ENCODE measurements at places on chromosomes 7 and 10.

DNA sequence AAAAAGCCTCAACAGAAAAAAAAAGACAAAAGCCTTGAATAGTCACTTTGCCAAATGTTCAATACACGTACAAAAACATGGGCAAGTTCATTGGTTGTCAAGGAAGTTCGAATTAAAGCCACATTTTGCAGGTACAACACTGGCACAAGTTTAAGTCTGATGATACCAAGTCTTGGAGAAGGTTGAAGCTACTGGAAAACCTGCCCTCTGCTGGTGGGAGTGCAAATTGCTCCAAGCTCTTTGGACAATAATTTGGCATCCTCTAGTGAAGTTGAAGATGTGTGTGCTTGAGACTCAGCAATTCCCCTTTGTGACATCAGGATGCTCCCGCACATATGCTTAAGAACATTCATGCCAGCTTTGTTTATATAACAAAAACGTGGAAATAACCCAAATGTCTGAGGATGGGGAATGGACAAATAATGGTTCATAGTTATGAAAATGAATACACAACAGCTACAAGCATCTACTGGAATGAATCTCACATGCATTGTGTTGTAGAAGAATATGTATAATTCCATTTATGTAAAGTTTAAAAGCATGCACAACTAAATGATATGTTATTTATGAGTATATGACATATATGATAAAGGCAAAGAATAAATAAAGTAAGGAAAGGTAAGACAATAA, 120.0 kb upstream of the PLPP4 start:
- peak; percentile 36 for DNase-seq

DNA sequence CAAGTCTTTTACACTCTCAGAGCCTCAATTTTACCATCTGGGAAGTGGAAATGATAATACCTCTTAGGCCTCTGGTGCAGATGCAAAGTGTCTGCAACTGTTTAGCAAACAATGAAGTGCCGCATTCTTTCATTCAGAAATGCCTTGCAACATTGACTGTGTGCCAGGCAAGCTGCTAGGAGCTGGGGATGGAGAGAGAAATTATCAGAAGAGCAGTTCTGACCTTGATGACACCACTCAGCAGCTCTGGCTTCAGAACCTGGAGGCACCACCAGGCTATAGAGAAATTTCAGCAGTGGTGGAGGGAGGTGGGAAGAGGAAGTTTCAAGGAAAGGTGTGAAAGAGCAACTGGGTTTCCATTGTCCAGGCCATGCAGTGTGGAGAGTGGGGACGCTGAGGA, 78.1 kb upstream of the HABP2 start:
- DNase-seq = peak; percentile 57

GRCh38 chr10:12592967-12593366, 243.6 kb downstream of the CAMK1D start:
- DNase-seq = no peak

- no peak for DNase-seq
Observed at GRCh38 chr10:72314263-72314662, 40.5 kb downstream of the DNAJB12 start.

GRCh38 chr10:48453451-48454301, 147.2 kb downstream of the MAPK8 start:
- no peak for DNase-seq

- DNase-seq = no peak
Observed at GRCh38 chr10:95741807-95742467, 14.0 kb upstream of the ENTPD1 start.

- no peak for DNase-seq
Observed at GRCh38 chr10:107206833-107207232, 42.3 kb upstream of the SORCS1 start.

DNA sequence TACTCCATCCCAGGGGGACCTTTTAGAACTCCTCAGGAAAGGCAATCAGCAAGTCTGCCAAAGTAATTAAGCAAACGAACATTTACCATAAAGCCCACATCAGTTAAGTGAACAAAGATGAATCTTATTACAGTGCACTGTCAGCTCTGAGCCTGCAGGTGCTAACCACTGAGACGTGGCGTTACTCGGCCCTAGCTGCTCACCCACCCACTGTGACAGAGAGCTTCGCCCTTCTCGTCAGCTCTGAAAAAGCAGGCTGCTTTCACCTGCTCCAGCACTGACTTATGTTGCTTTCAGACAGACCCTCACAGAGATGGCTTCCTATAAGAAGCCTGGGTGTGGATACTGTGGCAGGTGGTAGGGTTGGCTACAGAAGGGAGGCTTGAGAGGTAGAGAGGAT, 57.7 kb upstream of the KCNIP2 start:
- DNase-seq = no peak

DNA sequence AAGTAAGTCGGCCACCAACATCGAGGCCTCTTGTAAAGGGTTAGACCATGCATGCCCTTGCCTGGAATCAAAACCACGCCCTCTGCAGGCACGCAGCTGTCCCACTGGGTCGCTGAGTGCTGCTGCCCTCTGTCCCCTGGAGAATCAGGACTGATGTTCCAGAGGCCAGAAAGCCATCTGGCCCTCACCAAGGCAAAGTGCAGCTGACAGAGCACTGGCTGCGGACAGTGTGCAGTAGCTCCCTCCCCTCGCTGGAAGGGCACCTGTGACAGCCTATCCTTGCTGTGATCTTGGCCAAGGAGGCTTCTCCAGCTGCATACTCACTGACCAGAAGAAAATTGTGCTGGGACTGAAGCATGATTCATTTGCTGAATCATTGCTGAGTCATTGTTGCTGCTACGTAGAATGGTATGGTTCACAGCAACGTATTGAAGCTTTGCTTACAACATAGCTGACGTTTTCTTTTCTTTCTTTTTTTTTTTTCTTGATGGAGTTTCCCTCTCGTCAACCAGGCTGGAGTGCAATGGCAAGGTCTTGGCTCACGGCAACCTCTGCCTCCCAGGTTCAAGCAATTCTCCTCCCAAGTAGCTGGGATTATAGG, 30.4 kb downstream of the DDC start:
- peak; percentile 98 for DNase-seq

DNA sequence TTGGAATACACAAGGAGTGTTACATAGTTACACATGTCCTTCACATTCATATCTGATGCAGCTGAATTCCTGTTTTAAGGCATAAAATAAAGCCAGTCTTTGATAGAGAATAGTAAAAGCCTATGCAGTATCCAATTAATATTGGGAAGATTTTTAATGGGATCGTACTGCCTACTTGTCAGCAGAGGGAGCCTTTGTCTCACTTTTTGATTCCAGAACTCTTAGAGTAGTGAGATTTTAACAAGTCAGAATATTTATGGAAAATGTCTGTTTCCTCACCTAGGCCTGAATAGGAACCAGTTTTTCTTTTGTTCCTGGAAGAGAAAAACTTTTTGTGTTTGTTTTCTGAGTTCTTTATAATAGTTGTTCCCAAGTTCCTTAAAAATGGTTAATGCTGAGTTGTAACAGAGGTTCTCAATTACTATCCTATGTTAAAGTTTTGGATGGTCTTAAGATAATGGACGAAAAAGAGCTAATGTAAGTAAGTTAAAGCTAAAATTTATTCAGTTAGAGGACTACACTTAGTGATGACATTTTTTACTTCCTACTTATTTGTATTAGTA, 114.0 kb downstream of the BBS9 start:
- DNase-seq = peak; percentile 63

GRCh38 chr10:24255115-24255880, 46.4 kb downstream of the KIAA1217 start:
- no peak for DNase-seq

DNA sequence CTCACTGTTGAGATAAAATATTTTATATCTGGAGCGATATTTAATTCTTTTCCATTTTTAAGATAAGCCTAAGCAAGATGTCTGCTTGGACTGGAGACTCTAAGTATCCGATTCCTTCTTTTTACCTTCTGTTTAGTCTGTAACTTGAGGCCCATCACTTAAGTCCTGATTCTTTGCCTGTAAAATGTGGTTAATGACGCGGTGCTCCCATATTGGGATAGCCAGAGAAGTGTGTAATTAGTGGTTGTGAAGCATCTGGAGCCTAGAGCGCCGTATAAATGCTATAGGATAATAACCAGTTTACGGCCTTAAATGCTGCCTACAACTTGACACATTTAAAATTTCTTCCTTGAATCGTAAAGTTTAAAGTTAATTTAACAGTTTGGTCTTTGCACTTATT, 132.9 kb downstream of the CHN2 start:
- no peak for DNase-seq

Data from EH (cell line).